ENCODE measurements at places on chromosomes 4 and X.

DNA sequence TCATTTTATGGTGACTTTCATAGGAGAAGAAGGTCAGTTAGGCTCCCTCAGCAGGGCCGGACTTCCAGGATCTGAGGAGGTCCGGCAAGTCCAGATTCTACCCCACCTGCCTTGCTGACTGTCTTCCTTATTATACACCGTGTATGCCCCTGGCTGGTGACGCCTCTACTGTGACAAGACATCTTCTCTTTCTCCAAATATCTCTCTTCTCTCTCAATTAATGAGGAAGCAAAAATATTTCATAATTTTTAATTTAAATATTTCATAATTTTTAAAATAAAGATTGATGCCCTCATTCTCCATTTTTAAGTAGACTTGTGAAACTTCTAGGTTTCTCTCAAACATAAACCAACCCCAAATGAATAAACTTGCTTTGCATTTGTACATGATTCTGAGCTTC, 202.5 kb downstream of the NSUN7 start:
- DNase-seq, result no peak

GRCh38 chr4:145299380-145300076, 119.1 kb upstream of the OTUD4 start:
- peak; percentile 54 for DNase-seq

- DNase-seq, result no peak
These were observed 1.1 kb downstream of the MORF4L2 start for GRCh38 chrX:103685396-103685795.

DNA sequence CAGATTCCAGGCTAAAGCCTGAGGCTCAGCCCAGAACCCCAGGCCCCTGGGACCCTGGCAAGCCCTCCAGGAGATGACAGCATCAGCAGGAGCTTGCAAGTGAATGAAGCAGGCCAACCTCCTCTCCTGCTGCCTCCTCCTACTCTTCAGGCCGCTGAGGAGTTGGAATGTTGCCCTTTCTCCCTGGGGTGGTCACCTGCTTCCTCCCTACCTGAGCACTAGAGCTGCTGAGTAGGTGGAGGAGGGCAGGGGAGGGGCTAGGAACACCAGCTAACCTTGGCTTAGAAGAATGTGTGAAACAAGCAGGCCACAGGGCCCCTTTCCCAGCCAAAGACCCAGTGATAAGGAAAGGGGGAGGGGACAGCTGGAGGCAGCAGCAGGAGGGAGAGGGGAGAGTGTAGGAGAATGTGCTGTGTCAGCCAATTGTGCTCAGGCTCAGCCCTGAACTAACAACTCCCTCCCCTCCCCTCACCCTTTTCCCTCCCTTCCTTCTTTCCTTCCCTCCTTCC, 58.0 kb downstream of the PJA1 start:
- no peak for DNase-seq

DNA sequence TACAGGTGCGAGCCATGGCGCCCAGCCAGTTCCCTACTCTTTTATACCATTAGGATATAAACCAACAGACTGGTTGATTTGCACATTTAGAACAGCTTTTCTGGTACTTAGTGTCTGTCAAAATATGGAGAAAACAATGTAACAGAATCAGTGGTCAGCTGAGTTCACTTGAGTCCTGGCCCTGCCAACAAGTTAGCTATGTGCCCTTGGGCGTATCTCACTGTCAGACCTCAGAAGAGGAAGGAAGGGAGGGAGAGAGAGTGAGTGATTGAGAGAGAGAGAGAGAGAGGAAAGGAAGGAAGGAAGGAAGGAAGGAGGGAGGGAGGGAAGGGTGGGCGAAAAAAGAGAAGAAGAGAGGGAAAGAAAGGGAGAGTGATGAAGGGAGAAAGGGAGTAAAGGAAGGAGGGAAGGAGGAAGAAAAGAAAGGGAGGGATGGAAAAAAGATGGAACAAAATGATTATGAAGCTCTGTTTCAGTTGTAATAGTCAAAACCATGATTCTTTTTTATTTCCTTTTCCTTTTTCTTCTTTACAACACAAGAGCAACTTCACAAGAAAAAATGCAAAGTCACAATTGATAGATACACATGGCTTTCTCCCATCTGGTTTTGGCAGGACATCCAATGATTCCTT, 55.7 kb upstream of the PDGFRA start:
- no peak for DNase-seq

DNA sequence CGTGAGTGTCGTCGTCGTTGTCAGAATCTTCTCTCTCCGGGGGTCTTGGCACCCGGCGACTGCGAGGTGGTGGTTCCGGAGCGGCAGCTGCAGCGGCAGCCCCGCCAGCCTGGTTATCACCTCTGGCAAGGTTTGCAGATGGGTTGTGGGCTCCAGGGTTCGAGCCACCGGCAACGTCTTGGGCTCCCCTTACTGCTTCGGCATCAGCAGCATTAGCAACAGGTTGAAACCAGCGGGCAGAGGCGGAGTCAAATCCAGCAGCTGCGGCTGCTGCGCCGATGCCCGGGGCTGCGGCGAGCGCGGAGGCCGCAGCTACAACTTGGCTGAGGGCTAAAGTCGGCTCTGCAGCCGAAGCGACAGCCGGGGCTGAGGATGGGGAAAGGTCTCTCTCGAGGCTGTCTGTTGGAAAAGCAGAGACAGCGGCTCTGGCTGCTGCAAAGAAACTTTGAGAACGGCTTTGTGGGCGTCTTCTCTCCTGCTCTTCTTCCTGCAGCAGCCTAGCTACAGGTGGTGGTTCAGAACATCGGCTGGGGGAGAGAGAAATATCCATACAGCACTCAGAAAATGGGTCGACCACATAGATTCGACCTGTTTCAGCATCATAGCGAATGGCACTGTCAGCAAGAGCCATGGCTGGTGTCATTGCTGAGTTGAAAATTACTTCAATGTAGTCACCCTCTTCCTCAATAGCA, 3.6 kb downstream of the IRS4 start:
- DNase-seq, result no peak

- no peak for DNase-seq
These were observed 75.1 kb downstream of the NUDT10 start for GRCh38 chrX:51407520-51408409.

- DNase-seq, result no peak
These were observed 52.9 kb upstream of the HPF1 start for GRCh38 chr4:169810325-169811323.

GRCh38 chr4:76993787-76994641, 44.5 kb downstream of the SEPTIN11 start:
- peak; percentile 78 for DNase-seq

GRCh38 chr4:130077275-130077674, 981.3 kb downstream of the C4orf33 start:
- DNase-seq, result no peak

DNA sequence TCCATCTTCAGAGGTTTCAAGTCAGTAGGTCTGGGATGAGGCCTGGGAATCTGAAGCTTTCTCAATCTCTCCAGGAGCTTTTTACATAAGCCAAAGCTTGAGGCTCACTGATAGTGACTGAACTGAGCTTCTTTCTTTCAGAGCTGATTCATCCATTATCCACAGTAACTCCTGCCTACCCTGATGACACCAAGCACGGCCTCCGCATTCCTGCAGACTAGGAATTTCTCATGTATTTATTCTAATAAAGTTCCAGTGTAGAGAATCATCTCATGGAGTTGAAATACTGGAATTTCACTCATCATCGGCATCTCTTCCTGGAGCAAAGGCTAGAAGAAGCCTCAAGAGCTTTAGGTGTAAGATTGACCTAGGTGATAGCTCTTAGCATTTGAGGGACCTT, 12.1 kb upstream of the DCTD start:
- DNase-seq, result no peak

- no peak for DNase-seq
These were observed 991.6 kb downstream of the FAT4 start for GRCh38 chr4:126306152-126306869.

- DNase-seq, result no peak
These were observed 113.4 kb upstream of the ATXN3L start for GRCh38 chrX:13433298-13433605.

- no peak for DNase-seq
These were observed 174.0 kb upstream of the MAP3K15 start for GRCh38 chrX:19689170-19689779.

DNA sequence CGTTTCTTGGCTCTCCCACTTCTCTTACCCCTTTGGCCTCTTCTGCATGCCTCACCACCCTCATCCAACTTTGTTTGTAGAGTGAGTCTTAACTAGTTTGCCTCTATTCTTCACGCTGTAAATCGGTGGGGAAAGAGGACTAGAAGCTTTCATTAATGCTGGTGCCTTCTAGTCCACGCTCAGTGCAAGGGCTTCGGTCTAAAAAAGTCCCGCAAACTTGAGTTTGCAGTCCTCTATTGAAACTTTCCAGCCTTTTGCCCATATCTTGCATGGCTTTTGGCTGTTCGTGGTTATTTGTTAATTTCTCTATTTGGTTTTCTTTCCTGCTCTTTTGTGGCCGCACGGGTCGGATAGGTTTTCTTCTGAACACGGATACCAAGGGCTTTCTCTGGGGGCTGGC, 868 bp downstream of the DACH2 start:
- no peak for DNase-seq

DNA sequence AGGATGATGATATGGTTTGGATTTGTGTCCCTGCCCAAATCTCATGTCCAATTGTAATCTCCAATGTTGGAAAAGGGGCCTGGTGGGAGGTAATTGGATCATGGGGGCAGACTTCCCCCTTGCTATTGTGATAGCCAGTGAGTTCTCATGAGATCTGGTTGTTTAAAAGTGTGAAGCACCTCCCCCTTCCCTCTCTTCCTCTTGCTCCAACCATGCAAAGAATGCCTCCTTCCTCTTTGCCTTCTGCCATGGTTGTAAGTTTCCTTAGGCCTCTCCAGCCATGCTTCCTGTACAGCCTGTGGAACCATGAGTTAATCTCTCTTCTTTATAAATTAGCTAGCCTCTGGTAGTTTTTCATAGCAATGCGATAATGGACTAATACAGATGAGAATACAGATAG, 19.7 kb upstream of the ALG13 start:
- no peak for DNase-seq

DNA sequence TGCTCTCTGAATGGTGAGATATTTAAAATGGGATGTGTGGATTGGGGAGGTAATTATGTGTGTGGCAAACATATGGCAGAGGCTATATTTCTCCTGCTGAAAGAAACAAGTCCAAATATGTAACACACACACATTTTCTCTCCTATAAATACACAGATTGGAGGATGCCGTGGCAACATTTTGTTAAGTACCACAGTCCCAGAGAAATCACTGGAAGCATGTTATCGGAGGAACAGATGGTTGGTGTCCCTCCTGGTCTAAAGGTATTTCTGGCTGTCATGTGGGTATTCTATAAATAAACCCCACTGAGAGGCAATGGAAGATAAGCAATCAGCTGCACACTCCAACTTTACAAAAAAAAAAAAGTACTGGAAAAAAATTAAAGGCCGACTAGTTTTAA, 528.3 kb upstream of the BOD1L1 start:
- no peak for DNase-seq

- DNase-seq, result peak; percentile 78
These were observed 70.9 kb upstream of the ENPP6 start for GRCh38 chr4:184288451-184289178.

GRCh38 chrX:103398421-103398864, 22.1 kb downstream of the BEX3 start:
- no peak for DNase-seq

DNA sequence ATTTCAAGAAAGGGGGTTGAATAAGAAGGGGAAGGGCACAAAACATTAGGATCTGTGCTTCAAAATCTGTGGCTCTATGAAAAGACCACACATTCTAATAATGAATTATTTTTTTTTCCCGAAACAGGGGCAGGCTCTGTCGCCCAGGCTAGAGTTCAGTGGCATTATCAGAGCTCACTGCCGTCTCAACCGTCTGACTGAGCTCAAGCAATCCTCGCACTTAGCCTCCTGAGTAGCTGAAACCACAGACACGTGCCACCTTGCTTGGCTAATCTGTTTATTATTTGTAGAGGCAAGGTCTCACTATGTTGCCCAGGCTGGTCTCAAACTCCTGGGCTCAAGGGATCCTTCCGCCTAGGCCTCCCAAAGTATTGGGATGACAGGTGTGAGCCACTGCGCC, 33.4 kb downstream of the ACSL1 start:
- no peak for DNase-seq

DNA sequence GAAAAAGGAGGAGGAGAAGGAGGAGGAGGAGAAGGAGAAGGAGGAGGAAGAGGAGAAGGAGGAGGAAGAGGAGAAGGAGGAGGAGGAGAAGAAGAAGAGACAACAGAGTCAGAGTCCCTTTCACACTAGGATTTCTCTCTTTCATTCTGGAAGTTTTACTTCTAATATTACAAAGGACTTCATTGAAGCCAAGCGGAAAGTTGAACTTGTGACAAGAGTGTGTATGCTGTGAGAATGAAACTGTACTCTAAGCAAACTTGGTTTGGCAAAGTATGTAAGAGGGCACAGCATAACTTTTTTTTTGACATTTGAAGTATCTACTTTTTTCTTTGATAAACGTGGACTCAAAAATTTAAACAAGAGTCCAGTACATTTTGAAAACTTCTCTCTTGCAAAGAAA, 48.0 kb downstream of the CXCL8 start:
- DNase-seq, result no peak

- peak; percentile 20 for DNase-seq
These were observed 118.4 kb downstream of the DTHD1 start for GRCh38 chr4:36399762-36400353.

DNA sequence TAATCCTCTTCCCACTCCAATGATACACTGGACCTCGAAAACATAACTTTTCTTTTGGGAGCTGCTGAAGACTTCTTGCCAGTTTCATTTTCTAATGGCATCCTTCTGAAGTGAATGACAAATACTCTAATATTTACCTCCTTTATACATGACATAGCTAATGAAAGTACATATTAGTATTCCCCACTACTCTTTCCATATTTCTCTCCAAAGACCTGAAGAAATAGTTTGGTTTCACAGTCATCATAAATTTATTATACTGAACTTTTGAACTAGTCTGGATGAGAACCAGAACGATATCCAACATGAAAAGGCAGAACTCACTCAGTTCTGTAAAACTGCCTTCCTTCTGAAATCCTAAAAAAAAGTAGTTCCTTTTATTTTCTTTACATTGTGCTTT, 139.1 kb downstream of the GPC3 start:
- DNase-seq, result no peak

GRCh38 chr4:178917756-178918155, 1475.5 kb upstream of the AGA start:
- DNase-seq, result no peak

GRCh38 chrX:47078129-47079043, at the start of gene RGN:
Gene RGN (plus strand): TSS chrX:47078443. CDS start chrX:47081145, 2,702 bp downstream.
- no peak for DNase-seq

DNA sequence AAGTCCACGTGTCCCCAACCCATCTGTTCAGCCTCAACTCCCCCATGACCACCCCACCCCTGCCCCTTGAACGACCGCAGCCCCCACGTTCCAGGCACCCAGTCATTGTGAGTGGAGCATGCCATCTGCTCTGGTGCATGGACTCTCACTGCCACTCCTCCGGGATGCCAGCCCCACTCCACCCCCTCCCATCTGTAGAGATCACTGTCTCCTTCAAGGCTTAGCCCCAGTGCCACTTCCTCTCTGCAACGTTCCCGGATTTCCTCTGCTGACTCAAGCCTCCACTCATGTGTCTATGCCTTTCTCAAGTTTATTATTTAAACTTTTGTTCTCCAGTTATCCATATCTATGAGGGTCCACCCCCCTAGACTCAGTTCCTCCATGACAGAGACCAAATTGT, 54.0 kb downstream of the MAML3 start:
- DNase-seq, result no peak
